Stimulated activated naive CD4-positive, alpha-beta T cell treated with Interleukin-2 at 50 U/mL for 16 hours (primary cell): ENCODE measurements at places on chromosomes 4 and X.

GRCh38 chr4:70943114-70943513, 40.9 kb downstream of the MOB1B start:
- no peak for DNase-seq

GRCh38 chr4:25089051-25089763, 58.5 kb upstream of the LGI2 start:
- no peak for DNase-seq

- DNase-seq, result no peak
Measured at GRCh38 chrX:17031827-17032226, 85.4 kb downstream of the REPS2 start.

DNA sequence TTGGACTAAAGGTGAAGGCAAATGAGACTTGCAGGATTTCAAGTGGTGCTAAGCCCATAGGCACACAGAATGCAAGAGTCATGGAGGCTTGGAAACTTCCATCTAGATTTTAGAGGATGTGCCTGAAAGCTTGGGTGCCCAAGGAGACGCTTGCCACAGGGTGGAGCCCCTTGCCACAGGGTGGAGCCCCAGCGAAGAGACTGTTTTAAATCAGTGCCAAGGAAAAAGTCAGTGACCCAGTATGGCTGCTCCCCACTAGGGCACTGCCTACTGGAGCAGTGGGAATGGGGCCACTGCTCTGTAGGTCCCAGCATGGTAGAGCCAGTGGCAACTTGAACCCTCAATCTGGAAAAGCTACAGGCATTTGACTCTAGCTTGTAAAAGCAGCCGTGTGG, 794.2 kb upstream of the LCORL start:
- no peak for DNase-seq
